ENCODE measurements at places on chromosomes 7 and 10.

DNA sequence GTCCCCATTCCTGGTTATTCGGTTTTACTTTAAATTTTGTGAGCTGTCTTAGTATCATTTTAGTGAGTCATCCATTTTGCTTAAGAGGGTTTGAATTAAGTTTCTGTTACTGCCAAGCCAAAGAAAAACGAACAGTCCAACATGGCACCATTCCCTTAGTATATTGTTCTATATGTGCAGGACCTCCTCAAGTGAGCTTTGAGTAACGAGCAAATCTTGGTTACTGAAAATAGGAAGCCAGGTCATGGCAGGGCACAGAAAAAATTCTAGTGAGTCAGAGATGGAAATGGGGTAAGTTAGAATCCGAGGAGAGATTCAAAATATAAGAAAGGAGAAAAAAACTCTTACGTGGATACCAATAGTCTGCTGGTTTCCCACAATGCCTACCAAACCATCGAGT, 292.9 kb downstream of the BAMBI start:
- DNase-seq = no peak

- DNase-seq = no peak
Observed at GRCh38 chr7:36116347-36117202, 36.5 kb upstream of the EEPD1 start.

- no peak for DNase-seq
Observed at GRCh38 chr7:134089446-134089845, 37.7 kb upstream of the LRGUK start.

DNA sequence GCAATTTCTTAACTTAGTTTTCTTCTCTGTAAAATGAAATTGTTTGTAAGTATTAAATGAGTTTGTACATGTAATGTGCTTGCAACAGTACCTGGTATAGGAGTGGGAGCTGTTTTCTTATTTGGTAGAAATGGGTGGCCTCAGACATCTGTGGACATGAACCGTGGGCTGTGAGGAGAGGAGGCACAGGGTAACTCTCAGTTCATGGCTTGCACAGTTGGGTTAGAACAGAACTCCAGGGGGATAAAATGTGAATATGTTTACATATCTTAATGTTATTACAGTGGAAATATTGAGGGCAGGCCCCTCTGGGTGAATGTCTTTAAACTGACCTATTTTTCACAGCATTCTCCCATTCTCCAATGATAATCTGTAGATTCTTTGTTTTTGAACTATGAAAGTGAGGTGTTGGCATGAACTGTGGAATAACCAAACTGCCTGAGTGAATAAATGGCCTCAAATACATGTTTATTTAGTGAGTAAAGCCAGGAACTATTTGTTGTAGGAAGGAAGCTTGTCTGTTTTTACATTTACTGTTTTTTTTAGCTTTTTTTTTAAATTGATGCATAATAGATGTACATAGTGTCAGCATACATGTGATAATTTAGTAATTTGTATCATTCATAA, 2.6 kb downstream of the ABCA13 start:
- no peak for DNase-seq

DNA sequence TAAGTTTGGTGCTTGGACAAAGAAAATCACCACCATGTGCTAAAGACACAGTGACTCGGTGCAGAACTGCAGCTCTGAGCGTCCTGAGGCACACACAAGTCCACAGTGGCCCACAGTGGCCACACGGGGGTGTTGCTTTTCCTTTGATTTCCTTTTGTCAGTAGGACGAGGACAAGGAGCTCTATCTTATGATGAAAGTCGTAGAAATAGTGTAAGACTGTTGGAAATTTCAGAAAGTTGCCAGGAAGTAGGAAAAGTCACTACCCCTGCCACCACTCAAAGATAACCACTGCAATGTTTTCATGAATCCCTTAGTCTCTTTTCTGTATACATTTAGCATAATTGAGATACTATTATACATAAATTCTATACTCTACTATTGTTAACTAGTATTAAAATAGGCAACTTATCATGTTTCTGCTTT, 146.0 kb downstream of the TNS3 start:
- peak; percentile 83 for DNase-seq

DNA sequence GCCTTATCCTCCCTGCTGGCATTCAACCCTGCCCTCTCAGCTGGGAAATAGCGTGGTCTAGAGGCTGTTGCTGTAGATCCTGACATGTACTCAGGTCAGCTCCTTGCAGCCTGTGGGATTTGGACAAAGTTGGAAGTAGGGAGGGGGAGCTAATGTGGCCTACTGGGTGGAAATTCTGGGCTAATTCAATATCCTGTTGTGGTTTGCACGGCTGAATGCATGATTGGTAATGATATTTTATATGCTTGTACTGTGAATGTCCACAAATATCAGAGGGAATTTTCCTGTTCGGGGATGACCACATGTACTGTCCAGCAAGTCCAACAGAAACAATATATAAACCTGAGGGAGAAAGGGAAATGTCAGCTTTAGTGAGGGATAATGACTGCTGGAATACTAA, 22.1 kb upstream of the NPVF start:
- DNase-seq = no peak

GRCh38 chr10:98533746-98534445, 87.2 kb upstream of the HPS1 start:
- no peak for DNase-seq

GRCh38 chr7:27962273-27962672, 218.3 kb downstream of the JAZF1 start:
- DNase-seq = no peak

GRCh38 chr10:12608761-12609160, 259.4 kb downstream of the CAMK1D start:
- no peak for DNase-seq

GRCh38 chr10:70981936-70982335, 93.6 kb upstream of the PCBD1 start:
- DNase-seq = no peak

GRCh38 chr7:122064971-122065370, 79.1 kb downstream of the AASS start:
- no peak for DNase-seq

DNA sequence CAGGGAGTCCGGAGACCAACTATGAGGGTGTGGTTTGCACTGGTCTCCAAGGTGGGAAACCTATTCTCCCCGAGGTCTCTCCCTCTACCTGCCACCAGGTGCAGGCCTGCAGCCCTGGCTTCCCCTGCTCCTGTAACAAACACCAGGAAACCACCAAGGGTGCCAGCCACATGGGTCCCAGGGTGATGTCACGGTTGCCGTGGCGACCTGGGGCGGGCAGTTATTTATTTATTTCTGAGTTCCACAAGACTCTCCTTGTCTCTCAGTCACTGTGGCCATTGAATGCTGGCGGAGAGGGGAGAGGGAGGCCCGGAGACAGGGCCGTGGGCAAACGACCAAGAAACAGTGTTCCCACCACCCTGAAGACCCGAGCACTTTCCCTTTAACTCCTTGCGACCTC, 27.0 kb downstream of the MMD2 start:
- peak; percentile 81 for DNase-seq

GRCh38 chr10:79266543-79267312, 80.5 kb upstream of the PPIF start:
- DNase-seq = no peak

DNA sequence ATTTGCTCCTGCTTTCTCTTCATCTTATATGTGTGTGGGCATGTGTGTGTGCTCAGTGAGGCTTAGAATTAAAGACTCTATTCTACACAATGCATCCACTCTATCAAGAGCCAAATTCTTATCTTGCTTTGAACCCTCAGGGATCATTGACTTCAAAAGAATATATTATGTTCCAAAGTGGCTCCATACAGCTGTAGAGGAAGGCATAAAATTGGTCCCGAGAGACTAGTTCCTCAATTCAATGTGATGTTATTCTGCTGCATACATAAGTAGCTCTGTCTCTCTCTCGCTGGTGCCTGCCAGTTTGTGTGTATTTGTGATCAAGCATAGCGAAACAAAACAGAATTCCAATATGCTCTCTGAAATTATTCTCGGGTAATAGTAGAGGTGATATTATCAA, 997.9 kb upstream of the POT1 start:
- DNase-seq = no peak

DNA sequence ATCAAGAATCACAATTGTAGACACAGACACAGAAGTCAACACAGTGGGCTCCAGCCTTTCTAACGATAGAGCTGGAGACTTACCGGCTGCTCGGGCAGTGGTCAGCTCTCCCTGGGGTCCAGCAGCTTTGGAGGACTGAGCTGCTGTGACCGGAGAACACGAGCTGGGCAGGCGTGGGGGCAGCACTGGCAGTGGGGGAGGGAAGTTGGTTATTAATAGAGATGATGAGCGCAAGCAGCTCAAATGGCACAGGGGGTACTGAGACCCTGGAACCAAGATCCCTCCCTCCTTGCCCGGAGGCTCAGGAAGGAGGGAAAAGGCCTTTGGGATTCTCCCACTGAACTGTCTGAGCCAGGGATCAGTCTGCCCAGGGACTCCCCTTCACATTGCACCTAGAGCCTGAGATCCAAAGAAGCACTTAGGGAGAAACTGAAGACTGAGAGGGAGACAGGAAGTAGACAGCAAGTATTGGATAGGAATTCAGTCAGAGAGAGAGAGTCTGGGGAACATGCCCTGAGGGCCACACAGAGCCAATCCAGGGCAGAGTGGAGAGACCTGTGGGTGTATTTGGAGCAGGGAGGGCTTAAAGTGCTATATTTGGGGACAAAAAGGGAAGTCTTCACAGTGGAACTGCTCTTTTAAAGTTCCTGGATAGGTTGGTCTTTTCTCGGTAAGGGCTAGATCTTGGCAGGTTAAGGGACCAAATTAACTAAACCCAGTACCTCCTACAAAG, at the start of gene MYOZ1:
MYOZ1 (minus strand) TSS at position 147 of the 733 bp plus-strand sequence. CDS start 1,457 bp downstream, outside the sequence.
- no peak for DNase-seq

DNA sequence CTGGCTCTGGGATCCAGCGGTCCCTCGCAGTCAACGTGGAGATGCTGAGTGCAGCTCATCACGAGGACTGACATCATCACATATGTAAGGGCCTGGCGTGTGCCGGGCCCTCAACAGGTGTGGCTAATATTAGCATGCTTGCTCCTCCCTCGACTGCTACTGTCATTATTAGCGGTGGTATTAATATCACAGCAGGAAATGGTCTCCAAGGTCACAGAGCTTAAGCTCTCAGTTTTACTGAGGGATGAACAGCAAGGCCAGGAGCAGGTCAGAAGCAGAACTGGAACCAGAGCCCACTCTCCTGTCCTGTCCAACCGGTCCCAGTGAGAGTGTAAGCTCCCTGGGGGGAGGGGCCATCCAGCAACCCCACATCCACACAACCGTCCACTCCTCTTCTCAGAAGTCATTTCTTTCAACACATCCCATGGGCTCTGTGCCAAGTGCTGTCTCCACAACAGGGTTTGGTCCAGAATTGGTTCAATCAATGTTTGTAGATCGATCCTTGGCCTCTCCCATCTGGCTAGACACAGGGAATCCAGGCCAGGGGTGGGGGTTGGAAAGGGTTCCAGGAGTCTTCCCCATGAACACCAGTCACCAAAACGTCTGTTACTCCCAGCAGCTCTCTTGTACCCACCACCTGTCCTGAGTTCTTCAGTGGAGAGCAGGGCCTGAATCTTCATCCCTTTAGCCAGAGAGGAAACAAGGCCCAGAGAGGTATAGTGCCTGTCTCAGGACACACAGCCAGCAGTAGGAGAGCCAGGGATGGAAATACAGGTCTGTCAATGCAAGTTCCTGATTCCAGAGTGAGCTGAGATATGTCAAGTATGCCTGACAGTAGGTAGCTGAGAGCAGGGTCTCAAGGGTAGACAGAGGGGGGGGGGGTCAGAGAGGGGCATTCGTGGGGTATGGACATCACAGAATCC, 45.3 kb upstream of the ZMIZ1 start:
- DNase-seq = peak; percentile 67

GRCh38 chr10:31947144-31947926, 18.7 kb upstream of the ARHGAP12 start:
- DNase-seq = no peak

- no peak for DNase-seq
Observed at GRCh38 chr7:12646139-12646538, 41.3 kb upstream of the ARL4A start.

- DNase-seq = no peak
Observed at GRCh38 chr7:93055543-93056107, 62.2 kb downstream of the SAMD9 start.

DNA sequence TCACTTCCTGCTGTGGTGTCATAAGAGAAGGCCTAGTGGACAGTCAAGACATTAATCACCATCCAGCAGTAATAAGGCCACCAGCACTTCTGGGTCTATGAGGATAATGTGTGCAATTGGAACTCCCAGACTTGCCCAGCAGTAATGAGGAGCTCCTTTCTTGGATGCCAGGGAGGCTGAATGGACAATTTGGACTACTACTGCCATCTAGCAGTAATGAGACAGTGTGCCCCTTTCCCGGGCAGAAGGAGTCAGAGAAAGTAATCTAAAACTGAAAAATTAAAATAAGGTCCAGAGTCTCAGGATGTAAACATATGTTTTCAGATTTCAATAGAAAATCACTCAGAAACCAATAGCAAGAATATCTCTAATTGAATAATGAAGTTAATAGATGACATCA, 400.4 kb downstream of the CDC14C start:
- DNase-seq = no peak

GRCh38 chr10:43689618-43689954, 40.9 kb upstream of the ZNF32 start:
- DNase-seq = peak; percentile 84

- DNase-seq = no peak
Observed at GRCh38 chr10:2165771-2166460, 428.6 kb upstream of the ADARB2 start.

GRCh38 chr7:50607524-50608125, 42.4 kb upstream of the DDC start:
- no peak for DNase-seq

DNA sequence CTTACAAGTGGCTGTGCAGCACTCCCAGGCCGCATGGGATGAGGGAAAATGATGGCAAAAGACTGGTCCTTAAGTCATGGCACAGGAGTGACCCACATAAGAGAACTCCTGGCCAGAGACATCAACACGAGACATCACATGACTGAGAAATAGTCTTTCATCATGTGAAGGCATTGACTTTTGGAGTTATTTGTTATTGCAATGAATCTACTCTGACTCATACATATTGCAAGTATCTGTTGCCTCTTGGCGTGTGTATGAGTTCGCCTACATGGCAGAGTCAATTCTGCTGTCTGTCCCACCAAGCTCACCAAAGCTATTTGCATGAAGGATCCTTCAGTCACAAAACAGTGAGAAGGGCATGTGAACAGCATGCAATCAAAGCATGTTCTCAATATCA, 59.7 kb upstream of the HABP2 start:
- DNase-seq = no peak

DNA sequence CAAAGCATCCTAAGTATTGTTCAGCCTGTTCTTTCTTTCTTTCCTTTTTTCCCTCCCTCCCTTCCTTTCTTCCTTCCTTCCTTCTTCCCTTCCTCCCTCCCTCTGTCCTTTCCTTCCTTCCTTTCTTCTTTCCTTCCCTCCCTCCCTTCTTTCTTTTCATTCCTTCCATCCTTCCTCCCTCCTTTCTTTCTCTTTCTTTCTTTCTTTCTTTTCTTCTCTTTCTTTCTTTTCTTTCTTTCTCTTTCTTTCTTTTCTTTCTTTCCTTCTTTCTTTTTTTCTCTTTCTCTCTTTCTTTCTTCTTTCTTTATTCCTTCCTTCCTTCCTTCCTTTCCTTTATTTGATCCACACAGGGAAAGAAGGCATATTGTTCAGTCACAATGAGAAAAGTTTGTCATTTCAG, 21.2 kb downstream of the PNLIP start:
- no peak for DNase-seq

Measured in sciatic nerve (tissue), 2 donors.